Occipital lobe (tissue), 3 donors: ENCODE measurements at places on chromosomes 5 and 9. TPM values are rescaled to one million over a fixed set of nuclear protein-coding genes. Genes with fewer than 3 reads are reported as not detected.

CDH9 gene
- total RNA-seq, result 34.2 TPM

DNA sequence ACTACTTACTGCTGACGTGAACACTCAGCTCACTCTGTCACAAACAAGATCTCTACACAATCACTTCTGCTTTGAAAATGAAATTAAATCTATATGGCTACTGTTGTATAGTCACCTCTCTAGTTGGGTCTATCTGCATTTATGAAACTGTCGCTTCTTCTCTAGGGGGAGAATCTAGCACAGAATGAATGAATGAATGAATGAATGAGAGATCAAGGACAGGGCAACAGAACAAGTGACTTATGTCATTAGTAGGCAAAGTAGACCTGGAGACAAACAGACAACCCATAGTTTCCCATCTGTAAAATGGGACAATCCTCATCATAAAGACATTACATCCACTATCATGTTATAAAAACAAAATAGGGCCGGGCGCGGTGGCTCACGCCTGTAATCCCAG, 13.4 kb downstream of the PTCH1 start:
- no peak for DNase-seq

DNA sequence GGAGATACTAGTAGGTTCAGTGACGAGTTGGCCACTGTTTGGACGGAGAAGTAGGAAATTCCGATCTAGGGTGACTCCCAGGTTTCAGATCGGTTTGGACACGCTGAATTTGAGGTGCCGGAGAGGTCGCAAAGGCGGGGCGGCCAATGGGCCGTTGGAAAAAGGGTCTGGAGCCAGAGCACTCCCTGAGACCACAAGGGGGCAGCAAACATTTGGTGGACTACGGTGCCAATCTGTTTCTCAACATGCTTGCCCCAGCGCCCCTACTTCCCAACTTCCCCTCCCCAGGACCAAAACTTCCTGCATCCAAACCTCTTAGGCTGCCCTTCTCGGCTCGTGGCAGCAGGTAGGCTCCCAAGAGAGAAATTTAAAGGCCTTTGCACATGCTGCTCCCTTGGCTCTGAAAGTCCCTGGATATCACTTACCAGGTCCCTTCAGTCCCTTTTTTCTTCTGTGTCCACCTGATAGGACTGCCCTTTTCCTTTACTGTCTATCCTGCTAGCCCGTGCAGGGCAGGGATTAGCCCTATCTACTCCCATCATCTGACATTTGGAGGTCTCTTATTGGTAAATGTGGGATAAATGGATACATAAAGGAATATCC, 992 bp upstream of the RPP25L start:
- DNase-seq, result peak; percentile 32

DNA sequence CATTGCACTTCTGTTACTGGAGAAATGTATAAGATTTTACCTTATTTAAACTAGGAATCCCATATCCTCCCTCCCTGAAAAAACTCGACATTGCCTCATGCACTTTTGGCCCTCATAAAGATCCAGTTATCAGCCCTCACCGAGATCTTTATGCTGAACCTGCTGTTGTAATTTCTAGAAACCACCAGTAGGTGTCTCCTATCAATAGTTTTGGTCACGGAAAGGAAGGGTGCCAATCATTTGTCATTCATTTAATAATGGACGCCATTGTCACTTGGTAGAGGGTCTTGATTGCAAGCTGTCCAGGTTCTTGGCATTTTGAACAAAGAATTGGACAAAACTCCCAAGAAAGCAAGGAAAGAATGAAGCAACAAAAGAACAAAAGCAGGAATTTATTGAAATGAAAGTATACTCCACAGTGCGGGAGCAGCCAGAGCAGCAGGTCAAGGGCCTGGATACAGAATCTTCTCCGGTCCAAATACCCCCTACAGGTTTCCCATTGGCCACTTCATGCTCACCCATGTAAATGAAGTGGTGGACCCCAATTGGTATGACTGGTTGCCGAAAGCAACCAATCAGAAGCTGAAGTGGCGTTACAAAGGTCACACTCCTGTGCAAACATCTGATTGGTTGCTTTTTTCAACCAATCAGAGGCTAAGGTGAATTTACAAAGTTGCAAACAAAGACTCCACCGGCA, 524.3 kb downstream of the PSAT1 start:
- no peak for DNase-seq

STX17 gene
- 22.6 TPM for total RNA-seq
